ENCODE measurements at places on chromosomes 12 and 14. TPM values are rescaled to one million over a fixed set of nuclear protein-coding genes. Genes with fewer than 3 reads are reported as not detected.

DNA sequence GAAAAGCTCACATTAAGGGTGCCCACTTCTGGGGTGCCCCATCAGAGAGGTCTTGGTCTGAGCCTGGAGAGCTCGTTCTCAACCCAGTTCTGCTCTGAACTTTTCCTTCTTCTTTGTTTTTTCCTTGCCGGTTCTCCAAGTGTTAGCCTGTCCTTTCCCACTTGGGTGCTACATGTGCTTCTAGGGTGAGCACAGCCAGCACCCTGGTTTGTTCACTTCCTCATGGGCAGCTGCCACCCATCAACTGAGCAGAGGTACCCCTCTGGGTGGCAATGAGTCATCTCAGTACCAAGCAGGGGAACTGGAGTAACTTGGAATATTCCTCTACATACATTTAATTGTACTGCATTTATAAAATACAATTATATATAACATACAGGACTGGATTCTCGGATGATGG lies 3.9 kb upstream of the SYNE3 start:
- no peak for DNase-seq

GRCh38 chr14:93536945-93537344 lies 106.2 kb downstream of the UNC79 start:
- no peak for DNase-seq

- DNase-seq = no peak
Measured at GRCh38 chr14:40656311-40656710, 950.4 kb upstream of the LRFN5 start.

DNA sequence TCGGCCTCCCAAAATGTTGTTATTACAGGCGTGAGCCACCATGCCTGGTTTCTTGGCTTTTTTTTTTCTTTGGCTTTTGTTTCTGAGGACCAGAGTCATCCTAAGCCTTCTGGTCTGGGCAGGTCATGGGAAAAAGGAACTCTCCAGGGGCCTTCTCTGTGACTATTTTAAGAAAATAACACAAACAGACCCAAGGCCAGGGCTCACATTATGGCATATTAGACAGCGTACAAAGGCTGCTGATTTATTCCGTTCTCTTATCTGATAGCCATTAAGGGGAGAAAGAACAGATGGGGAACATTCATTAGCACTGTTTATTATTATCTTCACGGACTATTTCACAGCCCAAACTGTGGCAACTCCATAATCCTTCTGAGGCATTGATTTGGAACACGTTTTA lies 28.8 kb upstream of the MANSC4 start:
- DNase-seq = no peak

DNA sequence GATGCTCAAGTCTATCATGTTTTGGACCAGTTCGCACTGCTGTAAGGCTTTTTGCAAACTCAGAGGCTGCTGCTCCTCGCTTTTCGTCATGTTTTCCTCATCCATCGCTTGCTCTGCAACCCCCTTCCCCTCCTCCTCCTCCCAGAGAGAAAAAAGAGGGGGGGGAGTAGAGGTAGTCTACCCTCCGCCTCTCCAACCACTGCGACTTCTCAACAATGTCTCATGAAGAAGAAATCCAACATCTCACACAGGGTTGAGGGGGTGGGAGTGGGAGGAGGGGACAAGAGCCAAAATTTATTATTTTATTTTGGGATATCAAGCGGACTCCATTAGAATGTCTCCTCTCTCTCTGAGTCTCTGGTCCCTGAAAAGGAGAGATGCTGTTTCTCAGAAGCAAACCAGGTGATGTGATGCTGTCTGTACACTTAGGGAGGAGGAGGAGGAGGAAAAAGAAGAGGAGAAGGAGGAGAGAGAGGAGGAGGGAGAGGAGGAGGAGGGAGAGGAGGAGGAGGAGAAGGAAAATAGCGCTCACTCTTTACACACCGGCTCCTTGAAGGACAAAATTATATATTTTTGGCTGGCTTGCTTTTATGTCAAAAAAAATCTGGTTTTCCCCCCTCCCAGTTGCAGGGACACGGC lies 520 bp downstream of the KSR2 start:
- DNase-seq = no peak

GRCh38 chr12:6146509-6146908 lies 22.0 kb upstream of the VWF start:
- no peak for DNase-seq

DNA sequence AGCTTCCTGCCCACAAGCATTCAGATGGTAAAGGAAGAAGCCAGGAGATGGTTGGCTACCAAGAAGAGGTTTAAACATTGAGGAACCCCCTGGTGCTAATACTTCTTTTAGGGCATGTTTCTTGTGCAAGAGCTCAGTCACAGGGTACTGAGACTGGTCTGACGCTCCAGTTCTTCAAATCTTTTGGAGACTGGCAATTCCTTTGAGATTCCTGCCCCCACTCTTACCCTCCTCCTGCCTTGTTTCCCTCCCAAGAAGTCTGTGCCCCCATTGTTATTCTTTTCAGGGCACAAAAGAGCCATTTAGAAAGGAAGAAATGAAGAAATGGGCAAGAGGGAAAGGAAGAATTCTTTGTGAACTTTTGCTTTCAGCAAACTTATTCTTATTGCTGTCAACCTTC lies 11.8 kb downstream of the A2ML1 start:
- DNase-seq = no peak

- DNase-seq = no peak
Measured at GRCh38 chr14:99812892-99813291, 19.7 kb downstream of the EML1 start.

- no peak for DNase-seq
Measured at GRCh38 chr12:108442067-108442466, 73.0 kb upstream of the FICD start.

DNA sequence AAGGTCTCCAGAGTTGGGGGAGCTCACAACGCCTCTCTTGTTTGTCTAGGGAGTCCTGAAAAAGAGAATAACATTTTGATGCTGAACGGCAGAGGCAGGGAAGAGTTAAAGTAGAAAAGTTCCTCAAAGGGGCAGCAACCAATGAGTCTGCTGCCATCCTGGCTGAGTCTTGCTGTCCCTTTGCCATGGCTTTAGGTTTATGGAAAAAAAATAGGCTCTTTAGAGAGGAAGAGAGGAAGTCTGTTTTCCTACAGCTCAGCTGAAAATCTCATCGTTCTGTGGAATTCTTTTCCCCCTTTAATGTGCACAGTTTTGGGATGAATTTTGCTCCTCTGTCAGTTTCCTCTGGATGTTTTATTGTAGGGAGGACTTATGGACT lies 314.8 kb upstream of the TBX3 start:
- no peak for DNase-seq

DNA sequence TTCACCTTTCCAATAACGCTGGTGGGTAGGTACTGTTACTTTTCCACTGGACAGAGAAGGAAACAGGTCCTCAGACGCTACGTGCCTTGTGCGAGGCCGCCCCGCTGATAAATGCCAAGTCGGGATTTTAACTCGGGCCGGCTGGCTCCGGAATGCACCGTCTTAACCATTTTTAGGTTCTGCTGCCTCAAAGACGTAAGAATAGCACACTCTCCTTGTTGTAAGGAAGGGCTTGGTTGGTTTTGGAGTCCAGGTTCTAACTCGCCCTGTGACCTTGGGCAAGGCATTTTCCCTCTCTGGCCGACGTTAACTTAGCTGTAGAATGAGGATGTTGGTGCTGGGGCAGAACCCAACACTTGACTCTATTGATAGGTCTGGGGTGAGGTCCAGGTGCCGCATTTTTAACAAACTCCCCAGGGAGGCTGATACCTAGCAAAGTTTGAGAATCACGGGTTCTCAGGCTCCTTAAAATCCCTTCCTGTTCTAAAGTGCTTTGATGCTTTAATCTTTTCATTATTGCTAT lies 814 bp downstream of the ANKRD13A start:
- no peak for DNase-seq

DNA sequence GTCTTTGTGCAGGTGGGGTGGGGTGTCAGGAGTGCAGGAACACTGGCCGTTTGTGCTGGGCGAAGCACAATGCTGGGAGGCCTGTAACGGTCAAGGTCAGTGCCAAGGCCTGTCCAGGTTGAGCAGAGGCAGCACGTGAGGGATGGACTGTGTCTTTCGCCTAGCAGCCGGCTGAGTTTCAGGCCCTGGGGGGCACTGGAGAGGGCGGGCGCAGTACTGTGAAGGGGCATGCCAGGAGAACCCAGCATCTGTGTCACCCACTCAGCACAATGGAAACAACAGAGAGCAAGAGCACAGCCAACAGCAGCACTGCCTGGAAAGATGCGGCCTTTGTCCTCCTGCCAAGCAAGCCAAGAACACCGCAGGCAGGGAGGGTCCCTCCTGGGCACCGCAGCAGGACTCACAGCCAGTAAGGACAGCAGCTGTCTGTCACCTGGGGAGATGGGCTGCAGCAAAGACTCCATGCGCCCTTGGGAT lies 25.2 kb downstream of the SLC25A47 start:
- DNase-seq = no peak

Gene IL26
- polyA plus RNA-seq = 0.10 TPM

Gene MEG3
- polyA plus RNA-seq = 248 TPM

Gene LRTM2
- polyA plus RNA-seq = 0.13 TPM

Gene CTDSP2
- 131 TPM for polyA plus RNA-seq

Gene RALGAPA1
- 33.3 TPM for polyA plus RNA-seq

Gene GPR162
- 7.9 TPM for polyA plus RNA-seq

Gene DPF3
- polyA plus RNA-seq = 3.5 TPM
